Cardiac ventricle fibroblast (primary cell): ENCODE measurements at places on chromosomes 6 and 20. TPM values are rescaled to one million over a fixed set of nuclear protein-coding genes. Genes with fewer than 3 reads are reported as not detected.

Gene SSTR4
- total RNA-seq = not detected in 2 replicates

Gene SLCO4A1
- total RNA-seq = 0.06 and 0.24 TPM in 2 replicates

Gene LY86
- total RNA-seq = not detected in 2 replicates

Gene PSORS1C2
- total RNA-seq = not detected in 2 replicates

Gene POM121L2
- not detected in 2 replicates for total RNA-seq

Gene GPX5
- total RNA-seq = not detected in 2 replicates

Gene SYNJ2
- 5.9 and 6.3 TPM in 2 replicates for total RNA-seq

Gene DNAH8
- total RNA-seq = not detected in 2 replicates

Gene ADAM33
- total RNA-seq = 14.1 and 14.8 TPM in 2 replicates

Gene FABP7
- not detected in 2 replicates for total RNA-seq
